ENCODE measurements at places on chromosomes 11 and 22.

GRCh38 chr11:97722721-97723120 is 1298.0 kb upstream of the CNTN5 start:
- no peak for DNase-seq

- peak; percentile 52 for DNase-seq
Measured at GRCh38 chr22:39567135-39567946, 3.2 kb upstream of the CACNA1I start.

GRCh38 chr11:49377978-49378377 is 169.6 kb upstream of the FOLH1 start:
- DNase-seq = no peak

GRCh38 chr11:79312617-79313529 is 128.0 kb downstream of the TENM4 start:
- no peak for DNase-seq

DNA sequence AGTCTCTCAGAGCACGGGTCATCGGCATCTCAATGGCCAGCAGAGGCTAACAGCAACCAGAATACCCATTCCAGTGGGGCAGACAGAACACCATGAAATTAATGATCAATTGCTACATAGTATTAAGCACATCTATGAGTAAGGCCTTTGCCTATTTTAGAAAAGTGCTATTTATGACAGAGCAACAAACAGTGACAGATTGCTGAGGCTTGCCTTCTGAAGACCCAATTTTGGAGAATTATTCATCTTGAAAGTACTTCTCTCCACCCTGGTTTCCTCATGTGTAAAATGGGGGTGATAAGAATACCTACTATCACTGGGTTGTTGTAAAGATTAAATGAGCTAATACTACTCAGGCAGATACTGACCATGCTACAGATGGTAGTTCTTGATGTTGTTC is 232.7 kb downstream of the TENM4 start:
- DNase-seq = no peak
